Cerebellar nuclear complex (tissue), 1 donor: ENCODE measurements at places on chromosomes 1 and 21.

DNA sequence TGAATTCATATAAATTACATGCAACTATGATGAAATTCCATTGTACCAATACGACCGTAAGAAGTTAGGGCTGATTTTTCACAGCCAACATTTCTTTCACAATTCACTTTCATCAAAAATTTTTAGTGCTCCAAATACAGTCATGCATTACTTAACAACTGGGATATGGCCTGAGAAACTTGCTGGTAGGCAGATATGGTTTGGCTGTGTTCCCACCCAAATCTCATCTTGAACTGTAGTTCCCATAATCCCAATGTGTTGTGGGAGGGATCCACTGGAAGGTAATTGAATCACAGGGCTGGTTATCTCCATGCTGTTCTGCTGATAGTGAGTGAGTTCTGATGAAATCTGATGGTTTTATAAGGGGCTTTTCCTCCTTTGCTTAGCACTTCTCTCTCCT lies 244.4 kb downstream of the AKT3 start:
- DNase-seq, result no peak

- no peak for DNase-seq
These were observed 905 bp downstream of the BTBD19 start for GRCh38 chr1:44808938-44809917.

DNA sequence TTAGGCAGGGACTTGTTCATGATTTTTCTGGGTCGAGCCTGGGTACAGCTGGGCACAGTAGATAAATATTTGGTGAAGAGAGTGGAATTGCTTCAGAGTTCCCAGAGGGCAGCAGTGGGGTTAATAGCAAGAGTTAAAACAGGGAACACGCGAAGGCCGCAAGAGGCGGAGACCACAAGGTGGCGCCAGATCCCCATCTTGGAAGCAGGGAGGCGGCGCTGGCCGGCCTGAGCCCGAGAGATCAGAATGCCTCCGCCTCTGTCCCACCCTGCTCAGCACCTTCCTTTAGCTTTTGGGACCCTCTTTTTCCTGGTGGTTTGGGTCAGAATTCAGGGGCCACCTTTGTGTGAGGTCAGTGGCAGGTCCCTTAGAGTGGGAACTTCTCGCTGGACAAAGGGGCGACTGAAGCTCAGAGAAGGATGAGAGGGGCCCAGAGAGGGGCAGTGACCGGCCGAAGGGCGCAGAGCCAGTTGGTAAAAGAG lies 6.5 kb upstream of the PADI2 start:
- DNase-seq, result no peak

DNA sequence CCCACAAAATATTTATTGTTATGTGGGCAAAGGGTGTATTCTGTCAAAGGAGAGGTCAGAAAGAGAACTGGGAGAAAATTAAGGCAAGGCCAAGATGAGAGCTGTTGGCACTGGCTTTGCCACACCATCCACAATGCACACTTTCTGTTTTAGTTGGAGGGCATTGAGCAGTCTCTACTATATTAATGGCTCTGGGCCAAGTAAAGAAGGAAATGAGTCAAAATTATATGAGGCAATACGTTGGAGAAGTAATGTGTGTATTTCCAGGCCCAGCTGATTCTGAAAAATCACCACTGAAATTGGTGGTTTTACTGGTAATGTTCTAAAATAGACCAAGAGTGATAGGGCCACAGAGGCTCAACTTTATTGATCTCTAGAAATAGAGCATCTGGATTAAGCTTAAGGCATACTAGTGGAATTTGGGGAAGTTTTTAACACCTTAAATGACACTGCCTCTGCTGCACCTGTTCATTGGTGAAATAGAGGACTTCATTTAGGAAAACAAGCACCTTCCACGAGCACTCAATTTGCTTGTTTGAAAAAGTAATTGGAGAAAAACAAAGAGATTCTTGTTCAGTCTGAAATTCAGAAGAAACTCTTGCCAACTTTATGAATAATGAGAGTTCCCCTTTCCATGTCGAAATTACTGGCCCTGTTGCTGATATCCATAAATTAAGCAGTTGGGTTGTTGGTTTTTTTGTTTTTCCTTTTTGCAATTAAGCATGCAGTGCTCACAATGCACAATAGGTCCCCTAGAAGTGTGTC lies 424.9 kb downstream of the ADGRL2 start:
- DNase-seq, result no peak

GRCh38 chr1:23422941-23423340 lies 1.6 kb downstream of the TCEA3 start:
- no peak for DNase-seq

GRCh38 chr1:226422478-226422877 lies 14.6 kb upstream of the PARP1 start:
- DNase-seq, result no peak

GRCh38 chr1:170885551-170885950 lies 49.8 kb upstream of the MROH9 start:
- DNase-seq, result no peak

DNA sequence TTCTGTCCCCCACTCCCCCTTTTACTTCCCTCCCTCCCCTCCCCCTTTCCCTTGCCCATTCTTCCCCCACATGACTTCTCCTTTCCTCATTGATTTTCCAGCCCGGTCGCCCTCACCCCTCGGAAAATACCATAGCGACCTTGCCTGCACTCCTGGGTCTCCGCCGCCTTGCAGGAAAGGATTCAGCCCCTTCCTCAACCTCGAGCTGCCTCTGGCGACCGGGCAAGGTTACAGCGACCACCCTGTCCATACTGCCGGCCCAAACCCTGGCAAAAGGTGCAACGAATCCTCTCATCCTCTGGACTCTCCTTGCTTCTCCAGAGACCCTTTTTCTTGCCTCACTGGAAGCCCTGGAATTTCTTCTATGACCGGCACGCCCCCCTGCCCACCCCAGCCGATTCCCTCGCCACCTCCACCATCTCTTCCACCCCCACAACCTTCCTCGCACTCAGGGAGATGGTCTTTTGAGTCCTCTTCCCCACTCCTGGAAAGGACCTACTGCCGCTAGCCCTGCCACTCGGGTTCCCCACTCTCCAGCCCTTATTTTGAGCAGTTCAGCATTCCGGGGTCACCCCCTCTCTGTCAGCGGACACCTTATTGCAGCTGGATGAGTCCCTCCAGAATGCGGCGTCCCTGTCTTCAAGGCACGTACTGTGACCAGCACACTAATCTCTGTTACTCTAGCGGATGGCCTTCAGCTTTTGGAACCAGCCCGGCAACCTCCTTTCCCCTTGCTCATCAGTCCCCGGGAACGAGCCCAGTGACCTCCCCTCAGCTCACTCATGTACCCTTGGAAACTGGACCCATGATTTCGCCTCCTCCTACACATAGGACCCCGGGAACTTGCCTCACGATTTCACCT lies 846 bp downstream of the NSUN4 start:
- DNase-seq, result no peak
